ENCODE measurements at places on chromosomes 1 and 21. TPM values are rescaled to one million over a fixed set of nuclear protein-coding genes. Genes with fewer than 3 reads are reported as not detected.

Gene CD2
- total RNA-seq = not detected

Gene FCRL6
- 0.16 TPM for total RNA-seq

Gene DSCAM
- total RNA-seq = 11.8 TPM

Gene IRF2BP2
- total RNA-seq = 169 TPM

Gene KRTAP8-1
- total RNA-seq = not detected

Gene POGZ
- 117 TPM for total RNA-seq

Gene SV2A
- total RNA-seq = 38.3 TPM

Gene NECTIN4
- total RNA-seq = 3.6 TPM

Gene DAB1
- total RNA-seq = 17.9 TPM

Gene GNB1
- total RNA-seq = 253 TPM

Gene OR2L5
- 0.44 TPM for total RNA-seq

Gene PDE4DIP
- total RNA-seq = 436 TPM

Gene ANKRD34A
- 1.2 TPM for total RNA-seq

Gene FHAD1
- total RNA-seq = 3.3 TPM

Gene CDC42BPA
- 135 TPM for total RNA-seq

Gene TNN
- total RNA-seq = 17.8 TPM

Gene ALX3
- 2.5 TPM for total RNA-seq

Gene ADORA1
- 1.9 TPM for total RNA-seq

Gene ELOA
- total RNA-seq = 37.7 TPM

Gene S100A8
- 23.5 TPM for total RNA-seq

Gene OR2M5
- not detected for total RNA-seq

Gene MROH7
- total RNA-seq = 8.5 TPM

Gene SPATA6
- 32.6 TPM for total RNA-seq

Gene RORC
- 1.6 TPM for total RNA-seq

Gene KRTAP25-1
- total RNA-seq = not detected
